Fibroblast of villous mesenchyme (primary cell): ENCODE measurements at places on chromosomes 11 and 22.

- DNase-seq, result no peak
Measured at GRCh38 chr22:37209140-37209845, 3.0 kb downstream of the SSTR3 start.

DNA sequence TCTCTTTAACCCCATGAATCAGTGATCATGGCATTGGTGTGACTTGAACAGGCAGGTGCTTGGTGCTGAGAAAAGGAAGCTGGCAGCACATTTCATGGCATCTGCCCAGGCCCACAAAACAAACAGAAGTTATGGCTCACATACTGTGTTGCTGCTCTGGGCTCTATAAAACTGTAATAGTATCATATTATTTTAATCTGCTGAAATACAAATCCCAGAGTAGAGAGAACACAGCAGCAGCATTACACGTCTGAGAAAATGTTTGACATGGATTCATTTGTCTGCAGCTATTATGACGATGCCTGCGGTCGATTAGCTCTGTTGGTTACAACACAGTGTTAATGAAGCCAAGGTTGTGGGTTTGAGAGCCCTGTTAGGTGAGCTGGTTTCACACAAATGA is 80.8 kb downstream of the ALX4 start:
- DNase-seq, result no peak

DNA sequence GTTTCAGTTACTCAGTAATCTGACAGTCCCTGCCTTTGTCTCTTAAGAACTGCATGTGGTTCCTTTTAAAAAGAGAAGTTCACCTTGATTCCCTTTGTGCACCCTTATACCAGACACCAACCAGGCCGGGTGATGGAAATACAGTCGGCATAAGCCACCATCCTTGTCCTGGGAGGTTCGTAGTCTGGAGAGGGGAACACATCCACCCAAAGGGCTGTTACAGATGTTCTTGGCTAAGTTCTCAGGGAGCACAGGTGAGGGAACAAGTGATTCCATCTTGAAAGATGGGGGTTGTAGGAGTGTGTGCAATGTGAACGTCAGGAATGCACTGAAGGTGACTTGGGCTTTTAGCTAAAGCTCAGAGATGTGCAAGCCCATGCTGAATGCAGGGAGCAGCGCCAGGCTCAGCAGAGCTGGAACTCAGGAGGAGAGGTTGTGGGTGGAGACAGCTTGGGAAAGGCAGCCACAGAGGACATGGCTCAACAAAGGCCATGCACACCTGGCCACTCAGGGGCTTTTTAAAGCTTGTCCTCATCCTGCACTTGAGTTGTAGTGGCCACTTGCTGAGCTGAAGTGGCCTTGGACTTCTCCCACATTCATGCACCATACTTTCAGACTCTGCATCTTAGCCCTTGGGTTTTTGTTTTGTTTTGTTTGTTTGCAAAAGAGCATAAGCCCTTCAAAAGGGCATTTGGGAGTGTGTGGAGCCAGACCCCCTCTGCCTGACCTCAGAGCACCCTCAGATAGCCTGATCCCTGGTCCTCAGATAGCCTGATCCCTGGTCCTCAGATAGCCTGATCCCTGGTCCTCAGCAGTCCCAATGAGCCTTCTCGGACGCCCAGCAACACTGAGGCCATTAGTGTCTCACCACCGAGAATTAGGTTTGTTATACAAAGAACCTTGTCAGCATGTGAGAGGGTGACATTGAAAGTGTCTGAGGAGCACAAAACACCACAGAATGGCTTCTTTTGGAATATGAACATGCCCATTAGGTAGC is 12.7 kb upstream of the TMA7B start:
- no peak for DNase-seq

- DNase-seq, result no peak
Measured at GRCh38 chr11:102318469-102318868, 1.2 kb downstream of the BIRC3 start.

GRCh38 chr11:130243816-130244215 is 70.9 kb downstream of the ZBTB44 start:
- DNase-seq, result peak; percentile 36
